Stimulated activated CD4-positive, alpha-beta T cell treated with anti-CD3 and anti-CD28 coated beads, TNF-alpha, amount 100 ng/mL, for 1 hour (primary cell): ENCODE measurements at places on chromosomes 4 and X.

- no peak for DNase-seq
These were observed 1740.8 kb downstream of the PCDH7 start for GRCh38 chr4:32460972-32461371.

DNA sequence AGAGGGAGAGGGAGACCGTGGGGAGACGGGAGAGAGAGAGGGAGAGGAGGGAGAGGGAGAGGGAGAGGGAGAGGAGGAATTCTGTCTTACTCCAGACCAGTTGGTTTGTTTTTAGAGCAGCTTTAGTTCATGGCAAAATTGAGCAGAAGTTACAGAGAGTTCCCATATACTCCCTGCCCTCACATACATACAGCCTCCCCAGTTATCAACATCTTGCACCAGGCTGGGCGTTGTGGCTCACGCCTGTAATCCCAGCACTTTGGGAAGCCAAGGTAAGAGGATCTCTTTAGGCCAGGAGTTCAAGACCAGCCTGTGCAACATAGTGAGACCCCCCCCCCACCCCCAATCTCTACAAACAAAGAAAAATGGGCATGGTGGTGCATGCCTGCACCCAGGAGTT, 79.8 kb upstream of the OGT start:
- no peak for DNase-seq

GRCh38 chr4:89134775-89135319, 23.5 kb downstream of the TIGD2 start:
- no peak for DNase-seq

GRCh38 chr4:71268166-71268565, 70.7 kb upstream of the SLC4A4 start:
- no peak for DNase-seq

DNA sequence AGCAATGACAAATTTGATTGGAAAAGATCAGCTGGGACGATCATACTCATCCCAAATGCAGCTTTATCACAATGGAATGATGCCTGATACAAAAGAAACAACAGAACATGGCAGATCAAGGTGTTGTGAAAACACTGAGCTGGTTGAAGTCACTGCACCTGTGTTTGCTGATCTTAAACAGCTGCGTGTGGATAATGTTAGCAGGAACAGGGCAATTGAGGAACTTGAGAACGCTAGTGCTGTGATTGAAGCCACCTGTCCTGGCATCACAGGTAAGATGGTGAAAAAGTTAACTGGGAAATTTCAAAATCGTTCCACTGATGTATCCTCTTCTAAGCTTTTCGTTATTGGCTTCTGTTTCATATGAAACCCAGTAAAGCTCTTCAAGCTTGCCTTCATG, 27.4 kb upstream of the SOD3 start:
- no peak for DNase-seq

- DNase-seq, result no peak
These were observed 28.3 kb downstream of the NBDY start for GRCh38 chrX:56757327-56757726.

- no peak for DNase-seq
These were observed 104.3 kb downstream of the PARM1 start for GRCh38 chr4:75037252-75037651.

DNA sequence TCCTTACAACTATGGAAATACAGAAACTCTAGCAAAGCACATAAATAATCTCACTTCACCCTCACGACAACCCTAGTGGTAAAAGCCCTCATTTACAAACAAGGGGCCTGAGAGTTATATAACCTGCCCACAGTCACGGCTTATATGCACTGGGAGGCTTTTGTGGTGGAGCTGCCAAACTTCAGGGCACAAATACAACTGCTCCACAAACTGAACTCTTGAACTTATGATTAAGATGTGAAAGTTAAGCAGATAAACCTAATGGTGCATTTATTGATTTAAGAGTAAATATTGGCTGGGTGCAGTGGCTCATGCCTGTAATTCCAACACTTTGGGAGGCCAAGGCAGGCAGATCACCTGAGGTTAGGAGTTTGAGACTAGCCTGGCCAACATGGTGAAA, 19.0 kb downstream of the SLC2A9 start:
- DNase-seq, result no peak

- DNase-seq, result no peak
These were observed 143.5 kb downstream of the HNRNPD start for GRCh38 chr4:82230306-82230705.

GRCh38 chr4:35963974-35964515, 280.3 kb downstream of the ARAP2 start:
- DNase-seq, result no peak

GRCh38 chrX:129609395-129609794, 45.4 kb downstream of the APLN start:
- DNase-seq, result no peak

DNA sequence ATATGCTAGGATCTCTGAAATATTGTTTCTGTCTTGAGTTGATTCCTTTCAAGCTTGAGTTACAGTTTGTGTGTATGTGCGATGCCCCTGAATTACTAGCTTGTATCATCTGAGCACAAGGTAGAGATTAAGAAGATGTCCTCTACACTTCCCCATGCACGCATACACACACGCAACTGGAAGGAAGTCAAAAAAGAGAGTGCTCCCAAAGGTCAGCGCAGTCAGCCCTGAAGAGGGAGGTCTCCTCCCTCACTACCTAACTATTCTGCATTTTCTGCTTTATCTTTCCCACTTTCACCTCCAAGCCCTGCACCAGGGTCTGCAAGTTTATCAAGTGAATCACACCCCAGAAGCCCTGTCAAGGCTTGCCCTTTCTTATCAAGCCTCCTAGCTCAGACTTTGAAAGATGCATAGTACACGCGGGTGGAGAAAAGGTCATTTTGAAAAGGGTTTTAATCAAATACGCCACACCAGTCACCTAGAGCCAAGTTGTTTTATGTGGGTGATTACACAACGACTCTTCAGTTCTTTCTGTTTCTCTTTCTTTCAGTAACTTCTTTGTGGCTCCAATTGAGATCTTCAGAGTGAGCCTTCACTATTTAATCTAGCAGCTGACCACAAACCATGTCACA, 127.7 kb downstream of the ASB9 start:
- DNase-seq, result no peak

GRCh38 chr4:37471971-37472370, 214.2 kb downstream of the RELL1 start:
- DNase-seq, result no peak

DNA sequence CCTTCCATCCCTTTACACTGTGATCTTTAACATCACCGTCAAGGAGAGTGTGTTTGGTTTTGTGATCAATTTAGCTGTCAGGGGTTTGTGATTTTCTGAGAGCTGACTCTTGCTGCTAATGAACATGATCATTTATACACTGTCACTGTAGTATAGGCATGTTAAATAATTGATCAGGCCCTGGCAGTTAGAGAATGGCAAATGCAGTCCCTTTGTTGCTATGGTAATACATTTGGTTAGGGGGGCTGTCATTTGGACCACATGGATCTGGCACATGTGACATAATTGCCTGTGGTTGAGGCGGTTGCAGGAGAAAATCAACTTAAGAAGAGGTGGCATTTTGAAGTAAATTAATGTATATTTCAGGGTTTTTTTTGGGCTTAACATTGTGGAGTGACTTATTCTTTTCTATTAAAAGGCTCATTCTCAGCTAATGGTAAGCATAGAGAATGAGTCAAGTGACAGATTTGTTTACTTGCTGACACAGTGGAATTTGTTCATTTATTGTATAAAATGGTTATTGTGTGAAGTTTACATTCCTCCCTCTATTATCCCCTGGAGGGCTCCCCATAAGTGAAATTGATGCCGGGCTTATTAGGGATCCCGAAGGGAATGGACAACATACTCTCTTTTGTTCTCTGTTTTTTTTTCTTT, 114.0 kb downstream of the FHIP1A start:
- no peak for DNase-seq

DNA sequence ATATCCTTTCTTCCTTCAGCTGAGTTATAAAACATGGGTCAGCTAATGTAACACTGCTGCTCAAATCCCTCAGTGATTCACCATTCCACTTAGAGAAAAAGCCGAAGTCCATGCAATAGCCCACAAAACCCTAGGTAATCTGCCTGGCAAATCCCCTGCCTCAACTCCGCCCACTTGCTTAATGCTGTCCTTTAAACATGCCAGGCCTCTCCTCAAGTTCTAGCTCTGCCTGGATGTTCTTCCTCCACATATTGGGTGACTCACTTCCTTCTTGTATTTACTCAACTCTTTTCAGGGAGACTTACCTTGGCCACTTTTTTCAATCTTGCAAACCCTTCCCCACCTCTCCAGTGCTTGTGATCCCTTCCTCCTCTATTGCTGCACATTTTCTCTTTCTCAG, 89.8 kb downstream of the EMCN start:
- DNase-seq, result no peak

DNA sequence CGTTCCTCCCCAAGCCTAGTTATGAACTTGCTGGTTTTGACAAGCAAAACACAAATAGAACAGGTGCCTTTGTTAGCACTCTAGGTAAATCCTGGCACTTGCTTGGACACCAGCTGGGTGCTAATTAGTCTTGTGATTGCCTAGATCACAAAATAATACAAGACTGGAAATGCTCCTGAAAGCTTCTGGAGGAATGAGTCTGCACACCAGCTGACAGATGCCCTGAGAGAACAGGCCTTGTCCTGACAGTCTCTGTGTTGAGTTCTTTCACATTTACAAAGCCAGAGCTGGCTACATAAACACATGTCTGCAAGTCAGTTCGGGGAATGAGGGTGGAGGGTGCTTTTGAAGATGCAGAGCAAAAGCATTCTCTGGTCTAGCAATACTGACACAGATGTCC, 93.8 kb downstream of the ELOVL6 start:
- no peak for DNase-seq

DNA sequence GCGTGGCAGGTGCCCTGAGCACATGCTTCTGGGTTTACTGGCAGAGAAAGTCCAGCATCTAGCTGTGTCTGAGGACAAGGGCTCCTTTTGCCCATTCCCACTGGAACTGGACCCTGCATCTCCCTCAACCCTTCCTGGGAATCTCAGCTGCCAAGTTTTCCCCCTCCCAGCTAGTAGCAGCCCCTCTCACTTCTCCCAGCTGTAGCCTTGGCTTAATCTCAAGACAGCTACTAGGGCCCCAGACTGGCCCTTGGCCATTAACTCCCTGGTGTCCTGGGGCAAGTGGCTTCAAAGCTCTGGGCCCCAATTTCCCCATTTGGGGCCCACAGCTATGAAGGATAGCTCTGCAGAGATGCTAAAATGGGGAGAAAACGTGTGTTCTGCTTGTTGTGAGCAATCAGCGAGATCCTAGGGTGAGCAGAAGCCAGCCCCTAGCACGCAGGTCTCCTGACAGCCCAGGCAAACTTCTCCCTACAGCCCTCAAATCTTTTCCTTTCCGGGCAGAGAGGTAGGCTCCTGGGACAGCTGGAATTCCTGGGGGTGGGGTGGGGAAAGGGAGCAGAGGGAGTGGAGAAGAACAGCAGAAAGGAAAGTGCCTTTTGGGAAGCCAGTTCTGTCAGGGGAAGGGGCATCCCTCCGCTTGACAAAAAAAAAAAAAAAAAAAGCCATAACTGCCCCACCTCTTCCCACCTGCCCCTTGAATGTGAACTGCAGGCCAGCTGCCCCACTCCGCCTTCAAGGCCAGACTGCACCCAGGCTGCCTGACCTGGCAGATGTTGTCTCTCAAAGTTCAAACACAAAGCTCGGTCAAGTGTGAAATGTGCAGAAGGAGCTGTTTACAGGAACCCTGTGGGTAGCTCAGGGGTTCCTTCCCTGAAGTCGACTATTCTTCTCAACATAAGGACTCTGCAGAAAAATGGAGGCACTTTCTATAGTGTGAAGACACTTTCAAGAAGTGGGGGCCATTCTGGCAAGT, 16.6 kb downstream of the FGD1 start:
- no peak for DNase-seq

DNA sequence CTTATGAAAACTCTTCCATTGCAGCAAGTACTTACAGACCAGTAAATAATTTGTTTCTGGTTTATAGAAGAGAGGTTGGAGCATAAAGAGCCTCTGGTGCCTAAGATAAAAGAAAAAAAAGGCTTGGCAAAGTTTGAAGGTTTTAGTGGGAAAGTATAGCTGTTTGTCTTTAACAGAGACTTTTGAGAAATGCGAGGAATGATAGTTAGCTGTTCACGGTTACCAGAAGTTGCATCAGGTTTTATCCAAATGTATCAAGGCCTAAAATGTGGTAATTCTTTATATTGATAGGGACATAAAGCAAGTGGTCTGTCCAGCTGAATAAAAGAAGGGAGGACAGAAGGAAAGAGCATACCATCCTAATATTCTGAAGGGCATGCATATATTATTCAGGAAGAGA, 29.3 kb downstream of the RAP1GDS1 start:
- no peak for DNase-seq

- DNase-seq, result no peak
These were observed 36.9 kb upstream of the ATOH1 start for GRCh38 chr4:93791570-93792195.

DNA sequence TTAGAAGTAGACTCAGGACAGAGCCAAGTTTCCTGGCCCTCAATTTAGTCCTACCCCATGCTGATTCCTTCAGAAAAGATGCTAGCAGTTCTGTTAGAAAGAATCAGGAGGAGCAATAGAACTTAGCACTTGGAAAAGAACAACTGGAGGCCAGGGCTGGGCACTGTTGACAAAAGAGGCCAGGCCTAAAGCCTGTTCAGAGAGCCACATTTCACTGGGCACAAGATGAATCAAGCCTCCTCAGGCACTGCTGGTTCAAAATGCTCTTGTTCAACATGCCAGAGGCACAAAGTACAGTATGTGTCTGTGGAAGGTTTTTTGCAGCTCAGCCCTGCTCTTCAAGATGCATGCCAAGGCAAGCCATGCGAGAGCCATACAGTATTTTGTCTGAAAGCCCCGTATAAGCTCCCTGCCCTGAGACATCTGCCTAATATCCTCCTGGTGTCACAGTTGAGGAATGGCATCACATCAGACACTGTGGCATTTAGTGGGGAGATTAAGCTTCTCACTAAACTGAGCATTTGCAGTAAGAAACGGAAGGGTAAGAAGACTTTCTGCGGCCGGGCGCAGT, 53.7 kb downstream of the RASL11B start:
- DNase-seq, result no peak

DNA sequence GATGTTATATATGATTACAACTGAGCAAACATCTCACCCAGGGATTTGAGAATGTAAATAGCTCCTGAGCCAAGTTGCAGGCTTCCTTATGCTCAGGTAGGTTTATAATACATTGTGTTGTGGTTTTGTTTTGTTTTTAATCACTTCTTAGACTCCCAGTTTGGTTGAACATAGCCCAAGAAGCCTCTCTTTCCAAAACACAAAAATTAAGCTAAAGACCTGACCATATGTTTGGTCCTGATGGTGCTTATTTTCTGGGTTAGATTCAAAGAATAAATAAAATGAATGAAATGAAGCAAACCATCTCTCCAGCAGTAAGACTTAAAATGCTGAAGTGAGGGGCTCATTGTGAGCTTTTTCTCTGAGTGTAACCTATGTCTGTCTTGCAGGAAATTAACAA, 93.5 kb downstream of the GRXCR1 start:
- no peak for DNase-seq
